ENCODE measurements at places on chromosomes 11 and 22.

GRCh38 chr11:71135112-71135511, 117.3 kb downstream of the SHANK2 start:
- no peak for DNase-seq

- DNase-seq, result no peak
Measured at GRCh38 chr11:95930948-95931347, 7.0 kb upstream of the MTMR2 start.

DNA sequence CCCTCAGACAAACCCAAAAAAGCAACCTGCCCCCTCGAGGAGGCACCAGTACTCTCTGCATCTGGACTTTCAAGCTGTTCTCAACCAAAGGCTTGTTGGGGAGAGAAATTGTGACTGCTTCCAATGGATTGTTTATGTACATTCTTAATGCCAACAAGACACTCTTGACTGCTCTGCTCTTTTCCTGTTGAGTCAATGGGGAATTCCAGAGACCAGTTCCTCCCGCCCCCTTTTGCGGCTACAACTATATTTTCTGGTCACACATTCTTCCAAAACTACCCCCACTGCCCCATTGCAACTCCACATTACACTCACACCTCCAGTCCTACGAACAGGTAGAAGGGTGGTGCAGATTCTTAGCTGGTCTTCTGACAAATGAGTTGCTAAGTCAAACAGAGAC, 187.0 kb downstream of the DSCAML1 start:
- DNase-seq, result no peak

DNA sequence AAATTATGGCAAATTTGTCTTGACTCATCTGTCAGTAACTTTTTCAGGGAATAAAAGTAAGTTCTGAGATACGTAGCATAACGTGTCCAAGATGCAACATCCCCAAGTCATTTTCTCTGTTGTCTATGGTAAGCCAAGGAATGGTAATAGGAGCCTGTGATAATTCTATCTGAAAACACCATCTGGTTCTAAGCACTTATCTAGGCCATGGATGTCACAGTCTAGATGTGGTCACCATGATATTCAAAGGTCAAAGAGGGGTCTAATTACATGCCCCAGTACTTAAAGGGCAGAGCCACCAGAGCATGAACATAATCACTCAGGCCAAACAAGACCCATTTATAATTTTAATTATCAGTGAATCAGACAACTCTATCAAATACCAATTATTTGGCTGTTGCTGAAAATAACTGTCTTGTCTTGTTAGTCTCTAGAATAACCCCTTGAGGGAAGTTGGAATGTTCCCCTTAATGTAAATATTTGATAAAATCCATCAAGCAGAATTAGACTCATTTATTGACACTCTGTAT, 225.1 kb upstream of the MPPED2 start:
- no peak for DNase-seq

- no peak for DNase-seq
Measured at GRCh38 chr22:21760640-21761039, 25.0 kb upstream of the YPEL1 start.

DNA sequence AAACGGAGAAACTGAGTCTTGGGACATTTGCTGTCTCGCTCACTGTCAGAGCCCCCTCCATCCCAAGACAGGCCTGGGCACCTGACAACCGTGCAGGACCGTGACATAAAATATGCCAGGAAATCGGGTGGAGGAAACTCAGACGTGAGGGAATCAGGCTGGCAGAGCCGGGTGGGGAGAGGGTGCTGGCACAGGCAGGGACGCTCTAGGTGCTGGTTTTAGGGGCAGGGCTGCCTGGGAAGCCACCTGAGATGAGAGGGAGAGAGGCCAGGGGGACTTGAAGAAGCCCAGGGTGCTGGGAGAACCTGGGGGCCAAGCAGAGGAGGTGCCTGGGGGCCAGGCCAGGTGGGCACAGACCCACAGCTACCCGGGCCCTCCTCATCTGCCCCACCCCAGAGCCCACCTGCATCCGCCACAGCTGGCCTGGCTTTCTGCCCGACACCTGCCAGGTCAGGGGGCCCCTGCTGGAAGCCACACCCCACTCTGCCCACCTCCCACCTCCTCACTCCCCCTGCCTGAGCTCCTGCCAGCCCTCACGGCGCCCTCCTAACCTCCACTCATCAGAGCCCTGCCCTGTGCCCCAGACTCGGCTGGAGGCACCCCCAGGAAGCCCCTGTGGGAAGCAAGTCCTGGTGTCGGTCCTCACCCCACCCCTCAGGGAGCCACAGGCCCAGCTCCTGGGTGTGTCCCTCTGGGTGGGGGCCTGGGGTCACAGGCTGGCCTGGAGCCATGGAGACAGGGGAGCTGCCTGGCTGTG, 27.3 kb upstream of the MUC5AC start:
- DNase-seq, result no peak

DNA sequence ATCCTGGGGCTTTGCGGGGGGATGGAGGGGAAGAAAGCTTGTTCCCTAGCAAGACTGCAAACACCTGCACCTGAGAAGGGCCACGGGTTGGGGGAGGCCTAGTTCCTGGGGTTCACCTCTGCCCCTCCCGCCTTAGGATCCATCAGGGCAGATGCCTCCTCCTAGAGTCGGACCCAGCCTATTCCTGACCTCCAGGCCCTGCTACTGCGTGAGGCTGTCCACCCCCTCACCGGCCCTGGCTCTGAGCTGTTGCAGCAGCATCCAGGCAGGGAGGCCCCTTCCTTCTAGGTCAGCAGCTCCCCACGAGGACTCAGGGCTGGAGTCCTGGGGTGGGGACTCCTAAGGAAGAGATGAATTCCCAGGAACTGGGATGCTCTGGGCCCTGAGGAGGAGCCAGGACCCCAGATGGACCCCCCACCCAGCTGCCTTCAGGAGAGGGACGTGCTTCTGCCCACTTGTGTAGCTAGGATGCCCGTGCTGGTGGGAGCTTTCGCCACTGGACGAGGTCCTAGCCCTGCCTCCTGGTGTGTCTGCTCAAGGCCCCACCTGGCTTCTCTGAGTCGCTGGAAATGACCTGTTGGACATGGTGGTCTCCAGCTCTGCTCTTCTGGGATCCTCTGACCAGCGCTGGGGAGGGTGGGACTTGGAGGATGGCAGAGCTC, 10.3 kb downstream of the MRGPRF start:
- no peak for DNase-seq

GRCh38 chr22:19766511-19767426, 6.2 kb downstream of the TBX1 start:
- no peak for DNase-seq

DNA sequence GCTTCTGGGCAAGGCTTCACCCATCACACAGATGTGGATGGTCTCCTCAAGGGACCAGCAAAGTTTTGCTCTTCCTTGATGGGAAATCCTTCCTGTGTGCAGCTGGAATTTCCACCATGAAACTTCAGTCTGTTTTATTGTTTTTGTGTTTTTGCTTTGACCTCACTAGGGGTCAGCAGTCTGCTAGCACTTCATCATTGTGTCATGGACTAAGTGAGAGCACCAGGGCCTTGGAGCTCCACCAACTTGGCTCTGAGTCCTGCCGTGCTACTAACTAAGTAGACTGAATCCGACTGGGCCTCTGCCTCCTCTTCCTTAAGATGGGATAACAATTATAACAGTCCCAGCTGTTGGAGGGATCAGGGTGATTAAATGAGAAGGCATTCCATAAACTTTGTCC, 305.8 kb upstream of the NCAM1 start:
- DNase-seq, result no peak

- no peak for DNase-seq
Measured at GRCh38 chr22:49763696-49764095, 64.0 kb downstream of the BRD1 start.

- DNase-seq, result no peak
Measured at GRCh38 chr22:17234144-17234623, 14.9 kb upstream of the ADA2 start.

- no peak for DNase-seq
Measured at GRCh38 chr11:74925281-74925680, 23.6 kb downstream of the XRRA1 start.

- peak; percentile 18 for DNase-seq
Measured at GRCh38 chr11:10314199-10315072, 9.6 kb downstream of the ADM start.

DNA sequence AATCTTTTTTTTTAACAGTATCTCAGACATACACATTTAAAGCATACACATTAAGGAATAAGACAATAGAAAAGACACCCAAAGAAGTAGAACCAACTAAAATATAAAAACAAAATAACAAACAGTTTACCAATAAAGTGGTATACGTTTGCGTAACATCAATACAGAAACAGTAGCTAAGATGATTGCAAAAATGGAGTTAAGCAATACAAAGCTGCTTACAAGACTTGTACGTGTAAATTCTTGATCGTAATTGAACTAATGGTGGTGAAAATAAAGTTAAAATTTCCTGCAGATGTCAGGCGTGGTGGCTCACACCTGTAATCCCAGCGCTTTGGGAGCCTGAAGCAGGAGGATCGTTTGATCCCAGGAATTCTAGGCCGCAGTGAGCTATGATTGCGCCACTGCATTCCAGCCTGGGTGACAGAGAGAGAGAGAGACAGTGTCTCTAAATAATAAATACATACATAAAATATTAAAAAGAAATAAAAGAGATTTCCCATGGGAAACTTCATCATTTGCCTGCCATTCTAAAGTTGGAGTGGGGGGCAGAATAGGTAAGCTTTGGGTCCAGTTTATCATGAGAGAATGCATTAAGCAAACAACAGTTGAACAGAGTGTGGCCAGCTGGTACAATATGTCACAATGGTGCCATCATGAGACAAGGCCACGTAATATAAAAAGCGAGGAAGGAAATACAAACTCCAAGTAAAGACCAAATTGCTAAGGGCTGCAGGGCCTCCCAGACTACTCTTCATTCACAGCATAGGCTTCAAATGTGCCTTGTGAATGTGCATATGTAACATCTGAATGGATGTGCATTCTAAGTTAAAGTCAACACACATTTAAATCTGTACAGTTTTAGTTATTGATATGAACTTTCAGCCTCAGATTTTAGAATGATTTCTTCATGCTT, 38.9 kb upstream of the EED start:
- no peak for DNase-seq

DNA sequence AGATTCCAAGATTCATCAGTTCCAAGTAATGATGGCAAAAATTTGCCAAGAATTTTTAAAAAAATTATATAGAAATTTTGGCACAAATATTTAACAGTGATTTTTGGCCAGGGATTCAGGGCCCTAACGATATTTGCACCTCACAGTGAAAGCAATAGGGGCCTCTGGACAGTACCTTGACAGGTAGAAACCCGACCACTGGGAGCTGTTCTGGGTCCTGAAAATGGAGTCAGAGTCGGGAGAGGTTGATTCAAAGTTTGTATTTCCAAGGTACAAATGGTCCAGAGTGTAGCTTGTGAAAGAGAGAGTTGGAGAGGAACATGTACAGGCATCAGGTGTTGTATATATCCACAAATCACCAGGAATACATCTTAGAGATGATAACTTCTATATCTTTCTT, 41.6 kb downstream of the MRGPRX2 start:
- no peak for DNase-seq

DNA sequence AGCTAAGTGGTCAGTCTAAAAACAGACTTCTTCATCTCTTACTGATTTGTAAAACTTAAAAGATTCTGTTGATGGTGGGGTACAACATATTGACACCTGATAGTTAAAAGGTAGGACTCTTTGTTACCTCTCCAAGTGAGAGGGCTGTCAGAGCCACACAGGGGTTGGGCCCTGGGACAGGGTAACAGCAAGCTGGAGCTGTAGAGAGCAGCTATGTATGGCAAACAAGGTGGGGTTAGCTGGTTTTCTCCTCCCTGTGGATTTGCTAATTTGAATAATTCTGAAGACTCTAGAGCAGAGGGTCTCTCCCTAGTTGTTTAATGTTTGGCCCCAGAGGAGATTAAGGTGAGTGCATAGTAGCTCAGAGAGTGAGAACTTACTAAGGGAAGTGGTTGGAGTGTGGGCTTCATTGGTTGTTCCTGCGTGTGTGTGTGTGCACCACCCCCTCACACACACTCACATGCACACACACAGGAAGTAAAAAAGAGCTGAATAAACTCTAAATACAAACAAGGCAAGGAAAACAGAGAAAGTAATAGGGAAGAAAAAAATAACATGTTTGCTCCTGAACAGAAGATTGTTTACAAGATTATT, 9.2 kb upstream of the GAS2 start:
- DNase-seq, result no peak

GRCh38 chr11:2934021-2934550, 4.9 kb upstream of the PHLDA2 start:
- no peak for DNase-seq

- DNase-seq, result no peak
Measured at GRCh38 chr11:18615628-18616392, 16.2 kb downstream of the MISFA start.

- DNase-seq, result no peak
Measured at GRCh38 chr11:44338026-44338425, 28.1 kb upstream of the ALX4 start.

DNA sequence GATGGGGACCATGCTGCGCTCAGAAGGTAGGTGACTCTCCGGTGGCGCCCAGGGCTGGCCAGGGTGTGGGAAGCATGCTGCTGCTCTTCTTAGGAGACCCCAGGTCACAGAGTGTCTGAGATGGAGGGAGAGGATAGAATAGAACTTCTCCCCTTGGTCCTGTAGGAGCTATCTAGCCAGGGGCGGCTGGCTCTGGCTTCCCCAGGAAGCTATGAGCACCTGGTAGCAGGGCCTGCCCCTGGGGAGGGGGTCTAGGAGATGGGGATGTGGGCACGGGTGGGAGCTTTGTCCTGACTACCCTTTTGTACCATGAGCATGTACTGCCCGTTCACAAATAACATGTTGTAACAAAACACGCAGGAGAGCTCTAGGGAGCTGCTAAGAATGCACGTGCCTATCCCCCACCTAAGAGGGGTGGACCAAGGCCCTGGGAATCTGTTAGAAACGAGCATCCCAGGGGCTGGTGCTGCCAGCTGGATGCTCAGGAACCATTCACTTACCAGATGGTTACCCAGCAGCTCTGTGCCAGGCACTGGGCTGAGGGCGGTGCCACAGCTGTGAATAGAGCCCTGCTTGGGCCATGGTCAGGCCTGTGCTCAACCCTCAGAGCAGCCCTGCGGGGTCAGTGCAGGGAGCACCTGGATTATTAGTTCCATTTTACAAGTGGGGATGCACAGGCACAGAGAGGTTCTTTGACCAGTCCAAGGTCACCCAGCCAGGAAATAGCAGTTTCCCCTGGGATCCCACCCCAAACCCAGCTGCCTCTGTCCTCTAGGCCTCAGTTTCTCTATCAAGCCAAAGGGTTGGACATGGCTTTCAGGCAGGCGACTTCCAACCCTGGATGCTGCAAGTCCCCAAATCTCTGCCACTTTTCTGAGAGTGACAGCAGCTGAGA, 2.2 kb downstream of the SLC39A13 start:
- peak; percentile 64 for DNase-seq

DNA sequence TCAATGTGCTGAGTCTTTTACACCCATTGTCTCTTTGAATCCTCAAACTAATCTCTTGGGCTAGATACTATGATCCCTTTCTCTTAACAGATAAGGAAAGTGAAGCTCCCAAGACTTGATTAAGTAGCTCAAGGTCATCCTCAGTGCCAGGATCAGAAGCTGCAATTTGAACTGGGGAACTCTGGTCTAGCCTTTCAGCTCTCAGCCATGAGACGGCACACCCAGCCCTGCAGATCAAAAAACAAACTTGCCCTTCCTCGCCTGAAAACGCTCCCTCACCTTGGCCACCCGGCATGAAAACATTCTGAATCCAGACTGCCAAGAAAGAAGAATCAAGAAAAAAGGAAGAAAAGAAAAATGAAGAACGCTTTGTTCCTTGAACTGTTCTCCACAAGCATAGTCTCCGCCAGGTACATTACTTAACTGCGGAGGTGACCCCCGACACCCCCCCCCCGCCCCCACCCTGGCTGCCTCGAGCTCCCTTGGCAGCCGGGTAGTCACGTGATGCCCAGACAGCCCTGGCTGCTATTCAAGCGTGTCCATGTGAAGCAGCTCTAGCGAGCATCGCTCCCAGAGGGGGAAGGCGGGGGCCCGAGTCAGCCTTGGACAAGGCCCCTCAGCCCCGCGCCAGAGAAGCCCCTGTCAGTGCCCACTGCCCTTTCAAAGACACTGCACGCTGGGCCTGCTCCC, 451.2 kb downstream of the MIAT start:
- DNase-seq, result peak; percentile 62

Measured in NCI-H1694 treated with DMSO at 0.1 percent for 48 hours (cell line).